ENCODE measurements at places on chromosomes 4 and X.
A peak's percentile ranks its signal among the peaks of the same experiment; 100 is the strongest.

- DNase-seq: no peak
Observed at GRCh38 chr4:149158817-149159216, 656.8 kb downstream of the IQCM start.

GRCh38 chr4:87557348-87557747 lies 28.2 kb upstream of the SPARCL1 start:
- DNase-seq: no peak

- DNase-seq: no peak
Observed at GRCh38 chrX:20965270-20966044, 408.8 kb upstream of the CNKSR2 start.

- peak; percentile 58 for DNase-seq
Observed at GRCh38 chr4:17336524-17336961, 175.3 kb downstream of the QDPR start.

DNA sequence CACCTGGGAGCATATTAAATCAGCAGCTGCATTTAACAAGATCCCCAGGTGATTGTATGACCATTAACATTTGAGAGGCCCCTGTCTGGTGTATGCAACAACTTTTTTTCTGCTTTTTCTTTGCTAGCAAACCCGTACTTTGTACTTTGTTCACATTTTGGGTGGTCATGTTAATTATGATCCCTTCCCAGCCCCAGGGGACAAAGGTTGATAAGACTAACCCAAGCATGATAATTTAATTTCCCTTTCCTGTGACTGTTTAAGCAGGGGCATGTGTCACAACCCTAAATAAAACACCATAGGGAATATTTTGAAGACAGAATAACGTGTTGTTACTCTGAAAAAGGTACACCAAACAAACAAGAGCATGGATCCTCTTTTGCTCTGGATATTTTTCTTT lies 332.0 kb downstream of the PCDH18 start:
- DNase-seq: no peak

DNA sequence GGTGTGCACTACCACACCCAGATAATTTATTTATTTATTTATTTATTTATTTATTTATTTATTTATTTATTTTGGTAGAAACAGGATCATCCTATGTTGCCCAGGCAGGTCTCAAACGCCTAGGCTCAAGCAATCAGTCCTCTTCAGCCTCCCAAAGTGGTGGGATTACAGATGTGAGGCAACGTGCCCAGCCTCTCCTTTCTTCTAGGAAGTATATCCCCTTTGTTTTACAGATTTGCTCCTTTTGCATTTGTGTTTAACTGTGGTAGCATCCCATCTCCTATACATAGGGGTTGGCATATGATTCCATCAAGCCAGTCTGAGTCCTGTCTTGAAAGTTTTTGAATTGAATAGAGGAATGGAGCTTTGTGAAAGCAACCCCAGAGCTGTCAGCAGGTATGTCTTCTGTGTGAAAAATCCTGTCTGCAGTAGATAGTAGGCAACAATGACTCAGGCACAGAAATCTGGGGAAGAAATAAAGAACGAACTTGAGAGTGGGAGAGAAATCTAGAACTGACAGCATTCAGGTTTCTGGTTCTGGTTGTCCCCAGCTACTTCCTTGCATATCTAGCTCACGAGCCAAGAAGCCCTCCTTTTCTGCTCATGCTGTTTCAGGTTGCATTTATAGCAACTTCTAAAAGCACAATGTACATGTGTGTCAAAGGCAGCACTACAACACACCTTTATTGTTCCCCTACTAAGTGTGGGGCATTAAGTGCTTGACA lies 113.7 kb upstream of the LSM6 start:
- DNase-seq: no peak

- DNase-seq: no peak
Observed at GRCh38 chrX:132953354-132953753, 5.1 kb downstream of the HS6ST2 start.

GRCh38 chr4:182832352-182833120 lies 84.7 kb downstream of the DCTD start:
- no peak for DNase-seq

DNA sequence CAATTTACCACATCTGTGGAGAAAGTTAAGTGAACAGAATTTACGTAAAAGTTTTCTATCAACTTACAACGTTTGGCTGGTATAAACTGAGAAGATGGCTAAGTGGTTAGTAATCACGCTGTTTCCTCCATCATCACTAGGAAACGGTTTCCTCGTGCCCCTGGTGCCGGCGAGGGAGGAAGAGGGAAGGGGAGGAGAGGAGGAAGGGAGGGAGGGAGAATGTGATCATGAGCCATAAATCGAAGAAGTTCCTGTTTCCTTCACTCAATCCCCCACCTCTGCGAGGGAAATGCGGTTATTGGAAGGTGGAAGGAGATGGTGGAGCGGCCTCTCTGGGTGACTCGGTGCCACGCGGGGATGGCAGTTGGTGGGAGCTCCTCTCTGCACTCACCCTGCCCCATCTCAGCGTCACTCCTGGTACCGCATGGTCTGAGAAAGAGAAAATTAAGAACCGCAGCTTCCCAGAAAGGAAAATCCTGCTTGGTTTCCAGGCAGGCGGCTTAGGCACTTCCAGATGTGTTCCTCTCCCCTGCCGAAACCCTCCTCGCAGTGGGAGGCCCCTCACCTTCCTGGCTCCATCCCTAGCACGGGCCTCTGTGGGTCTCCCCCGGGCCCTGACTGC lies 216.8 kb downstream of the AFAP1 start:
- peak; percentile 25 for DNase-seq

- no peak for DNase-seq
Observed at GRCh38 chrX:6184900-6185515, 43.7 kb downstream of the NLGN4X start.

DNA sequence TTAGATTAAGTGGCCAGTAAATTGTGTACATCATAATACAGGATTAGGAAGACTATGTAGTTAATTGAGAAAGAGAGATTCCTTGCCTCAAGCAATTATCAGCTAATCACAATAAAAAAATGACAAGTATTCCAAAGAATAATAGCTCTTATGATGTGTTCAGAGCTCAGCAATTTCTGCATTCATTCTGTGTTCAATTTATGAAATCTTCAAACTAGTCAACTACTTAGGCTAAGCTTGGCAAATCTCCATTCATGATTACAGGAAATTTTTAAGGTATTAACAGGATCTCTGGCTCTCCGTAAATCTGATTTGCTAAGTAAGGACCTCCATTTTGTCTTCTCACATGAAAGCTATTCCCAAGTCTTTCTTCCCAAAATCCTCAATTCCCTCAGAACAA lies 256.9 kb upstream of the TEX13A start:
- DNase-seq: no peak

DNA sequence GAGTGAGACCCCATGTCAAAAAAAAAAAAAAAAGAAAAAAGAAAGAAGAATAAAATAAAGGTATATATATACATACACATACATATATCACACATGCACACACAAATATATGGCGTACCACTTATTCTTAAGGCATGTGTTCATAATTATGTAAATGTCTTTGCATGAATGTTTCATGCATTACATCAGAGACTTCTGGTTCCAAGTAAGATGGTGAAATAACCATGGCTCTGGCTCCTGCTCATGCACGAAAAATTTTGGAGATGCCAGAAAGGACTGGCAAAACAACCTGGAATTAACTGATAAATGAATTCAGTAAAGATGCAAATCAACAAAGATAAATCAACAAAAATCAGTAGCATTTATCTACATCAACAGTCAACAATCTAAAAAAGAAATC lies 19.7 kb upstream of the FHIP1A start:
- no peak for DNase-seq

DNA sequence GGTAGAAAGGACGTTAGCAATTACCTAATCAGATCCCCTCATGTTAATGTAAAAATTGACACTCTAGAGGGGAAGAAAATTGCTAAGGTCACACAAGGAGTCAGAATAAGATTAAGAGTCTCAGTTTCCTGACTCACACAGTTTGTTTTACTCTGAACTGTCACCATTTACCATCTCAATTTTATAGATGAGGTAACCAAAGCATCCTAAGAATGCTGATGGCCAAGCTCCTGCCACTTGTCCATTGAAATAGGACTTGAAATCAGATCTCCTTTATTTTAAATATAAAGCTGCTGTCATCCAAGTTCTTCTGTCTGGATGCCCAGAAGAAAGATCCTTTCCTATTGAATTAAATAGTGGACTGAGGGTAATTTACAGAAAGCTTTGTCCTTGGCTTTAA lies 114.8 kb upstream of the VAMP7 start:
- DNase-seq: no peak

- no peak for DNase-seq
Observed at GRCh38 chr4:70627620-70628019, 924 bp upstream of the ENAM start.

- no peak for DNase-seq
Observed at GRCh38 chrX:145773006-145773405, 44.6 kb upstream of the SLITRK2 start.

DNA sequence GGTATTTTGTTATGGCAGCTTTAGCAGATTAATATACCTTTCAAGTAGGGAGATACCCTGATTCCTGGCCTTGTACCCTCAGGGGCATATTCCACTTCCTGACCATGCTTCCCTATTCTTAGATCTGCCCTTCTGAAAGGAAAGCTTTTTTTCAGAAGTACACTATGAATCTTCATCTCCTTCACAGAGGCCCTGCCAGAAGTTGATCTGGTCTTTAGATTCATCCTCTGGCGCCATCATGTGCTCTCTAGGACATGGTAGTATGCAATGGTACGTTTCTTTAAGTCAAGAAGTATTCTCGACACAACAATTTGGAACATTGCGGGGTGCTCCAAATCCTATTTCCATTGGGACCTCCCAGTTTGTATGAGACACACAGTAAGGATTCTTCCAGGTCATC lies 39.6 kb upstream of the DIPK2B start:
- DNase-seq: no peak

GRCh38 chr4:13957871-13958270 lies 330.3 kb upstream of the BOD1L1 start:
- DNase-seq: no peak

DNA sequence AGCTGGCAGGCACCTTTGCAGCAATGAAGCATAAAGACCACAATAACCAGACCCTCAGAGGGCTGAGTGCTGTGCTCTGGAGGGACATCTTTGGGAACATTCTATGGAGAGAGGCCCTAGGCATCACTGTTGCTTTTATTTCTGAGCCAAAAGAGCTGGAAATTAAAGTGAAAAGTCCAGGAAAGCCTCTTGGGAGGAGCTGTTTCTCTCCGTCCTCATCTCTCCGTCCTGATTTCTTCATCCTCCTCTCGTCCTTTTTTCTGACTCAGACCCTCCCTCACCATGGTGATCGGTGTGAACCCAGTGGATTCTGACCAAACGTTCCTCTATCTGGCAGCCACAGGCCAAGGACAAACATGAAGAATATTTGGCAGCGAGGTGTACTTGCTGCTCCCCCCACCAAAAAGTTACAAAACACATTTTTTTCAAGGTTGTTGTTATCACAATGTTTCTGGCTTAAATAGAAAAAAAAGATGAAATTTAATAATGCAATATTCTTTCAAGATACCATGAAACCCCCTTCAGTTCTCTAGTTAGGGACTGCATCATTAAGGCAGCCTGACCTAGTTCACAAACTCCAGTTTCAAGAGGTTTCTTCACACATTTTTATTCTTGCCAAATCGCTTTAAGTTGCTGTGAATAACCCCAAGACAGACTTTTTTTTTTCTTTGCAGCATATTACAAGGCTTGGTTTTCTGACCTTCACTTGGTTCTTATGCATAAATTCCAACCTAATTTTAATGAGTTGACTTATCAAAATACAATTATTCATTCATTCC lies 80.2 kb downstream of the SCD5 start:
- peak; percentile 49 for DNase-seq

GRCh38 chr4:18057821-18058533 lies 36.4 kb upstream of the LCORL start:
- no peak for DNase-seq

- no peak for DNase-seq
Observed at GRCh38 chr4:40600850-40601249, 28.8 kb downstream of the RBM47 start.

DNA sequence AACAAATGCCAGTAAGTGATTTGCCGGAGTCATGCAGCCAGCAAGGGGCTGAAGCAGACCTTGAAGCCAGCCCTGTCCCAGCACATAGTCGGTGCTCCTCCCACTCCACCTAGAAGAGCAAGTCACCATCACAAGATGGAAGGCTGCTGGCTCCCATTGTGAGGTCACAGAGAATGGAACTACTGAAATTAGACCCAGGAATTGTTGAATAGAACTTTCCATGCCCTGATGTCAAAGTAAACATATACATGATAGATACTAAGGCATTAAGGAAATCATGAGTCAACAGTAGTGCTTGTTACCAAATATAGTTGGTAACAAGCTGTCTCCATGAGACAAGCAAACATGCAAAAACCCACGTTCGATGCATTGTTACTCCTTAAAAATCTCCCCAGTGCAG lies 177.1 kb upstream of the MID1 start:
- peak; percentile 33 for DNase-seq

GRCh38 chr4:20430259-20430941 lies 178.7 kb downstream of the SLIT2 start:
- no peak for DNase-seq

DNA sequence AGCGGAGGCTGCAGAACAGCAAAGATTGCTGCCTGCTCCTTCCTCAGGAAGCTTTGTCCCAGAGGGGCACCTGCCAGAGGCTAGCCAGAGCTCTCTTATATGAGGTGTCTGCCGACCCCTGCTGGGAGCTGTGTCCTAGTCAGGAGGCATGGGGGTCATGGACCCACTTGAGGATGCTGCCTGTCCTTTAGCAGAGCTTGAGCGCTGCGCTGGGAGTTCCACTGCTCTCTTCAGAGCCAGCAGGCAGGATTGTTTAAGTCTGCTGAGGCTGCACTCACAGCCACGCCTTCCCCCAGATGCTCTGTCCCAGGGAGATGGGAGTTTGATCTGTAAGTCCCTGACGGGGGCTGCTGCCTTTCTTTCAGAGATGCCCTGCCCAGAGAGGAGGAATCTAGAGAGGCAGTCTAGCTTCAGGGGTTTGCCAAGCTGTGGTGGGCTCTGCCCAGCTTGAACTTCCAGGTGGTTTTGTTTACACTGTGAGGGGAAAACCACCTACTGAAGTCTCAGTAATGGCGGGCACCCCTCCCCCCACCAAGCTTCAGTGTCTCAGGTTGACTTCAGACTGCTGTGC lies 10.9 kb downstream of the DCK start:
- DNase-seq: peak; percentile 24
